ENCODE measurements at places on chromosomes 16 and 17.

DNA sequence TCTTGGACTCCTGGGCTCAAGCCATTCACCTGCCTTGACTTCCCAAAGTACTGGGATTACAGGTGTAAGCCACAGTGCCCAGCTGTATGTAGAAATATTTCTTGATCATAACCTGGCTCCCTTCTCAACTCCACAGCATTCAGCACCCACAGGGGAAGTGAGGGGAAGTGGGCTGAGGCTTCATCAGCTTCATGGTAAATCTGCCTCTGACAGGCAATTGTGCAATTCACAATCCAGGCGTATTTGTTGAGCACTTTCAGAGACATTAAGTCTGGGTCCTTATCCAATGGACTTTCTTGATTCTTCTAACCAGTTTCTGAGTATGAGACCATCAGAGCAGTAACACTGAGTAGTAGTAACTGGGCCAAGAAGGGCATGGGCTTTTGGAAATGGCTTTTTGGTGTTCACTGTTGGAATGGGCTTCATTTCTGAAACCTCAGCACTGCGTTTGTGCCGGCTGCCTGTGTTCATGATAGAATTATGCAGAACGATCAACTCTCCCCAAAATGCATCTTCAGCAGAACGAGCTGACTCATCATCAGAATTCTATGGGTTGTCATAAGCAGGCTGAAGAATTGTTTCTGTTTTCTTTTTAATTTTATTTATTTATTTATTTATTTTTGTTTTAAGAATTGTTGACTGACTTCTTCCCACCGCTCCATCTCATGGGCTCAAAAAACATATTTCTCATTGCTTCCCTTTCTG is 28.9 kb downstream of the FAM20A start:
- DNase-seq, result no peak

- DNase-seq, result no peak
Measured at GRCh38 chr17:37610971-37611370, 1.8 kb upstream of the SYNRG start.

DNA sequence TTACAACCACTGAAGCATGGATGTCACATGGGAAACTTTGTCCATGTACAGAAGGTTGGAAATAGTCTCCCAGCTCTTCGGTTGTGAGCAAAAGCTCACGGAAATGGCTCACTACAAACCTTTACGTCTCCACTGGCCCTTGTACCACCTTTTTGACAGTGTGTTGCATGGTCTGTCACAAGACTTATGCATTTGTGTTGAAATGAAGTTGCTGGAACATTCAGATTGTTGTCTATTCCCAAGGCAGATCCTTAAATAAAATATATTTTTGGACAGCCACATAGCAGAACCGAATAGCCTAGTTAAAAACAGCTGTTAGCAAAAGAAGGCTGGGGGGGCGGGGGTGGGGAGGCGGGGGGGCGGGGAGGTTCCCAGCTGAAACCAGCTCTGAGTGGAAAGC is 39.2 kb downstream of the KNOP1 start:
- DNase-seq, result no peak

DNA sequence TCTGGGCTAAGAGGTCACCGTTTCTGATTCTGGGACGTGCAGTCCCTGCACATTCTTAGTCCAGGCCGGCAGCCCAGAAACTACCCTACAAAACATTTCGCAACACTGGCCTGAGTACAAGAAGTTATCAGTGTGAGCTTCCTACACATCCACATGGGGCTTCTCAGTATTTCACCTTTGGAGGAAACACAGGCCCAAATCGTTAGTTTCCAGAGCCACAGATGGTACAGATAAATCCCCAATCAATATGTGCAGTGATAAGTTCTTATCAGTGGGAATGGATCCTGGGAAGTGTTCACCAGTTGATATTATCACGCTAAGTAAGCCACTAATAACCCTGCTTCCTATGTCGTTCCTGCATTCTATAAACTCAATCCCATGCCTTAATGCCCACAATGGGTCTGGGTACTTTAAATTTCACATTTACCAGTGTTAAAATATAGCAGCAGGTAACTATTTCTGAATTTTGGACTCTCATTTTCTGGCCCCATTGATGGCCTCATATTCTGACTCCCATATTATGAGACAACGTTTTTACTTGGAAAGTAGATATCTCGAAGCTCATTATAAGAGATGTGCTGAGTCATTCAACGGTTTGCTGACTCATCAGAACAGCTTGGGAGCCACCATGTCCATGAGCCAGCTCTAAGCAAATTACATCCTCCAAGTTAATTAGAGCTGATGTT is 370.2 kb upstream of the MAF start:
- DNase-seq, result no peak

- DNase-seq, result no peak
Measured at GRCh38 chr16:12951976-12952375, 50.6 kb downstream of the SHISA9 start.
